ENCODE measurements at places on chromosomes 2 and 18.

- DNase-seq = no peak
These were observed 458.6 kb upstream of the FSIP2 start for GRCh38 chr2:185279999-185280398.

DNA sequence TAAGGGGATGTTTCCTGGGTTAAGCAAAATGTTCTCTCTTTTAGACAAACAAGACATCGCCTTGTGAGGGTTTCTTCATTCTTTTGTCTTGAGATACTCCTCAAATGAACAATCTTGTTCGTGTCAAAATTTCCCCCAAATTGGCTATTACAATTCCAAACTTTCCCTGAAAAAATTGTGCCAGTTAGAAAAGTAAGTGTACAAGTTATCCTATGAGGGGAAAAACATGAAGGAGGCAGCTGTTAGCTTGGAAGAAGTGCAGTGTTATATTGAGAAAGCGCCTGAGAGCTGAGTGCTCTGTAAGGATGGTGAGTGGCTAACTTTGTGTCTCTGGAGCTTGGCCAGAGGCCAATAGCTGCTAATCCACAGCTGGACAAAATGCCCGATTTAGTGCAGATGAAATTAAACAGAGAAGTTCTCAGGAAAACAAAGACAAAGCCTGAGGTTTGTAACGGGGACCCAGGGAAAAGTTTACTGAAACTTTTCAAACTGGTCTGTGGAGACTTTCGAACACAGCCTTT is 14.1 kb upstream of the PLEKHH2 start:
- no peak for DNase-seq

DNA sequence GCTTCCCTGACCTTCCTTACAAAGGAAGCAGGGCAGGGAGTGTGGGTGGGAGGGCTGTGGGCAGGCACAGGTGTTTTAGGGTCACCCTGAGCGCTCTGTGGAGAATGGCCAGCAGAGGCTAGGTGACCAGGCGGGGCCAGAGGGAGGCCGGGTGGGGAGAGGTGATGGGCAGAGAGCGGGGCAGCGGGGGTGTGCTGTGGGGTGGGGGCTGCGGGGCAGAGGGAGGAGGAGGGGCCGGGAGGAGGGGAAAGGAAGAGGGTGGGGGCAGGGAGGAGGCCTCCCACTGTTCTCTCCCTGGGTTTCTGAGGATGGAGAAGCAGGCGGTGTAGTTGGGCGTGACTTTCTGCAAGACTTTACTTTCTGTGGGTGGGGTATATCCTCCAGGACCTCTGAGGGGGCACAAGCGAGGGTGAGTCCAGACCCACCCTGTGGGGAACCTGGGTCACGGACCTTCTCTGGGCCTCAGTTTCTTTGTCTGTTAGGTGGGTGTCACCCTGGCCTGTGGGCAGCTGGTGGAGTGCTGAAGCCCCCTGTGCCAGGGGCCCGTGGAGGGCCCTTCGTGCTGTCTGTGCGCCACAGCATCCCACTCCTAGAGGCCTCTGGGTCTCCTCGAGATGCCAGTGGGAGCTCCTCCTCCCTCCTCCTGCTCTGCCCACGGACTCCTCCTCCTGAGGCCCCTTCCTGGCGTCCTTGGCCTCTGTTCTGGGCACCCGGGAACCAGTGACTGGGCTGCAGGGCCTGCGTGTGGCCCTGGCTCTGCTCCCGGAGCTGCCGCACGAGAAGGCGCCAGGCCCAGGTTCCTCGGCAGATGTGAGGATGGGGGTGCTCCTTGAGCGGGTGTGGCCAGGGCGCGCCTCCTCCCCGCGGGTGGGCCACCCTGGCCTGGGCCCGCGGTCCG is 6.3 kb upstream of the NEU4 start:
- DNase-seq = no peak

DNA sequence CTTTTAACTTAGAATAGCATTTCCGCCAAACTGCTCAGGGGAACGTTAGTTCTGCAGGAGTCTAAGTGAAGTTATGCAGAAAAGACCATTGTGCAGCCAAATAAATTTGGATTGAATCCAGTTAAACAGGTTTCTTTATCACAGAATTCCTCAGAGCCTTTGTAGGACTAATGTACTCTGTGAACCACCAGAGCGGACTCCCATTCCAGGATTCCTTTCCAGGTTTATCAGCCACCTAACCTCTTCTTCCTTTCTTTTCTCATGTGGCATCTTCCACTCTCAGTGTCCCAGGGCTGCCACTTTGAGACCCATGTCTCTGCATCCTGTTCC is 350.4 kb downstream of the TSN start:
- DNase-seq = no peak

DNA sequence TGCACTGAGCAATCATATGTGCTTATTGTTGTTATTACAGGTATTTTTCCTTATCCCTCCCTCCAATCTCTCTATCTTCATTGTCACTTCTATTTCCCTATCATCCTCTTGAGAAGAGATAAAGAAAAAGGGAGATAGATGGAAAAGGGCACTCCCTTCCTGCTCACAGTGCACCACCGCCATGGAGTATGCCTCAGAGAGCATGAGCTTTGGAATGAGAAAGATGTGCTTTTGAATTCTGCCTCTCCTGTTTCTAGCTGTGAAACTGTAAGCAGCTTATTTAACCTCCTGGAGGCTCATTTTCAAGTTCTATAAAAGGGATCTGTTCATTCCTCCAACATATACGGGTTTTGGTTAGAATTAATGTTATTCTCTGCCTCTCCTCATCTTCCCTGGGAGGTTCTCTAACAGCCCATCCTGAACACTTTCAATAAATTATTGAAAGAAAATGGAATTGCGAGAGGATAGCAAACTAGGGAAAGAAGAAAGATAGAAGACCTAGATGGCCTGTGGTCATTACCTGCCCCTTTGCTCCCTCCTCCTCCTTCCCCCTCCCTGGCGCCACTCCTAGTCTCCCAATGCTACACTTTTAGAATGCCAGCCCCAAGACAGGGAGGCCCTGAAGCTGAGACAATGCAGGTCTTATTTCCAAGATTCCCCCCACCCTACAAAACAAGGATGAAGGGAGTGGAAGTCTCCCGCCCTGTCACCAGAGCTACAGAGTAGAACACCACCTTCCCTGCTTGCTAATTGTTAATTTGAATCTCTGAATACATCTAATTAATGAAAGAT is 37.8 kb downstream of the FIGN start:
- no peak for DNase-seq

DNA sequence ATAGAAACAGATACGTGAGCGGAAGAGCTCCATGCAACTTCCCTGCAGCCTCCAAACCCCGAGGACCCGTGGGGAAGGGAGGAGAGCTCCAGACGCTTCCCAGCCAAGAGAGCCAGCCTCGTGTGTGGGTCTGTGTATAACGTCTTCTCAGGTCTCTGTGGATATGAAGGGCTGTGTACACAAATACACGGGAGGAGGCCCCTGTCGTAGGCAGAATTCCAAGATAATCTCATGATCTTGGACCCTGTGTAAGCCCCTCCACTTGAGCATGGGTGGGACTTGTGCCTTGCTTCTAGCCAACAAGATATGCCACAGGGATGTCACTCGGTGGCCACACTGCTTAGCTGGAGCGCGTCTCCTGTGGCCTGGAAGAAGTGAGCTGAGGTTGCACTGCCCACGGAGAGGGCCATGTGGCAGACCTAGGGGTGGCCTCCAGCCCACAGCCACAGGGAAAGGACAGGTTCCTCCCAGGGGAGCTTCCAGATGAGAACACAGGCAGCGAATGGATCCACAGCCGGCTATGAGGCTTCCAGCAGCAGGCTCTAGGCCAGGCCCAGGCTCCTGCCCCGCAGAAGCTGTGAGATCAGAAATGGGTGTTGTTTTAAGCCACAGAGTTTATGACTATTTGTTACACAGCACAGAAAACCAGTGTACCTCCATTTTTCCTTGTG is 15.6 kb upstream of the KLF11 start:
- DNase-seq = no peak

- DNase-seq = no peak
These were observed 19.2 kb upstream of the SIGLEC15 start for GRCh38 chr18:45806226-45806625.

DNA sequence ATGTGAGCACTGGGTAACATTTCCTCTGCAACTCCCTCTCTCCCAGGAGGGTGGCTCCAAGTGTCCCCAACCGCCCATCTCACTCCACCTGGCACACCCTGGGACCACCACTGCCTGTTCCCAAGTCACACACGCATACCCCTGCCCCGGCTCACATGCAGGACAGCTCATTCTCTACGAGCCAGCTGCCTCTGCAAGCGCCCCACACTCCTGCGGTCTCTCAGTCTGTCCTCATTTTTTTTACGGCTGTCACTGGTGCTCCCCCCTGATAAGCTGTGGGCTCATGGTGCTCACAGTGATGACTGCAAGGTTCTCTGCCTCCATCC is 30.8 kb downstream of the AFG3L2 start:
- no peak for DNase-seq

DNA sequence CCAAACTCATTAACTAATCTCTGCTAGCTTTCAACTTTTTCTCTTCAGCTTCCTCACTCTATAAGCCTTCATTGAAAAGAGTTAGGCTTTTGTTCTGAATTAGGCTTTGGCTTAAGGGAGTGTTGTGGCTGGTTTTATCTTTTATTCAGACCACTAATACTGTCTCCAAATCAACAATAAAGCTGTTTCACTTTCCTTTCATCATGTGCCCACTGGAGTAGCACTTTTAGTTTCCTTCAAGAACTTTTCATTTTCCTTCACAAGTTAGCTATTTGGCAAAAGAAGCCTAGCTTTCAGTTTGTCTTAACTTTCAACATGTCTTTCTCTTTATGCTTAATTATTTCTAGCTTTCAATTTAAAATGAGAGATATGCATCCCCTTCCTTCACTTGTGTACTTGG is 271.7 kb upstream of the FSIP2 start:
- no peak for DNase-seq

DNA sequence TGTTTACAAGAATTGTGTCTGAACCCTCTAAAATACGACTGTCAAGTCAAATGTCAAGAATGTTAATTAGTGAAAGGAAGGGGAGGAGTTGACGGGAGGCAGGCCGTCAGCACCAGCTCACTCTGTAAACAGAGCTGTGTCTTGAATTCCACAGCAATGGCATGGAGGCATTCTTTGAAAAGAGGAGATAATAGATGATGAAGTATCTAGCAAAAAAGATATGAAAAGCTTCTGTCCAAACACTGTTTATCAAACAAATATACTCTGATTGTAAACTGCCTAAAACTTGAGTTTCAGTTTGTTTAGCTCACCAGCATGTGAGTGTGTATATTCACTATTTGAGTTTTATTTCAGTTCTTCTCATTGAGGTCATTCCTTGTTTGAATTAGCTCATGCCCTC is 94.7 kb upstream of the CDC42EP3 start:
- no peak for DNase-seq

DNA sequence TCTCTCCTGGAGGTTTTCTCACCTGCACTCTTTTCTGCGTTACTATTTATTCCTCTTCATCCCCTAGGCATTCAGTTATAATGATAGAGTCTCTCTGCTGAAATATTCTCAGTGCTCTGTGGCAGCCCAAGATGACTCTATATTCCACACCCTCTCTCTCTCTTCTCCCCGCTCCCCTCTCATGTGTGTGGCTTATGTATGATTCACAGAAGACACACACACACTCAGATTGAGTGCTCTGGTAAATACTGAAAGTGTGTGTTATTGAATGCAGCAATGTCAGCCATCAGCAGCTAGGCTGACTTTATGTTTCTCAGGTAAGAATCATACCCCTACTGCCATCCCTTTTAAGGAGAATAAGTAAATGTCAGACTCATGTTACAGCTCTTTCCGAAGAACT is 201.2 kb downstream of the SLC4A10 start:
- no peak for DNase-seq

- DNase-seq = no peak
These were observed 275.8 kb downstream of the LNPK start for GRCh38 chr2:175726223-175726622.

DNA sequence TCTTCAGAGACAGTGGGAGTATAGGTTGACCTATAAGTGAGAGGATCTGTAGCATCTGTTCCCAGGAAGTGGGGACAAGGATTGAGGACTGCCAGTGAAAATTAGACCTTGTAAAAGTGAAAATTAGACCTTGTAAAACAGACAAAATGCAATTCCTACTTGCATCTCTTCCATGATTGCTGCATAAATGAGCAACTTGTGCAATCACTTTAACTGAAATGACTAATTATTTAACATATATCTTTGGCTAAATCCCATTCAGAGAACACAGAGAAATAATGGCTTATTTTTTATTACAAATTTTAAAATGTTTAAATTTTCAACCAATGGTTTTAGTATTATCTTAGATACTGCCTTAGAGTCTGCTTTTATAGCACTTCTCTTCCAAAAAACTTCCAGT is 67.2 kb upstream of the NABP1 start:
- DNase-seq = no peak

DNA sequence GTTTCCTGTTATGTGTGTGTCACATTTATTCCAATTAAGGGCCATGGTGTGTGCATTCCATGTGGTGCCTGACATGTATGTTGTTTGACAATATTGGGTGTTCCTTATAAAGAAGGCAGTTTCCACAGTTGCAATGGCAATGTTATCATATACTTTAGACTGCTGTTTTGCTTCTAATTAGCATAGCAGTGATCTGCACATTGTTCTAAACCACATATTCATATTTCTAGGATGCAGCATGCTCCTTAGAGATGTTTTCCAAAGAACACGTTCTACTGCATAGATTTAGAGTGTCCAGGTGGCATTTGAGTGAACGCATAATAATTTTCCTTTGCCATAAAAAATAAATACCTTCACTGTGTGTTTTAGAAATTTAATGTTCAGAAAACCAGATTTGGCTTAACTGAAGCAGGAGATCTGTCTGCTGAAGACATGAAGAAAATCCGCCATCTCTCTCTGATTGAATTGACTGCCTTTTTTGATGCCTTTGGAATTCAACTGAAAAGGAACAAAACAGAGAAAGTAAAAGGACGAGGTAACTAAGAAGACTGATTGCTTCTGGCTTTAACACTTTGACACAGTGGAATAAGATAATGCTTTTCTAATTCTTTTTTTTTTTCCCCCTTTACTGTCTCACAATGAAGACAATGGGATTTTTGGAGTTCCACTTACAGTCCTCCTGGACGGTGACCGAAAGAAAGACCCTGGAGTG is 143.7 kb downstream of the ARHGAP28 start:
- no peak for DNase-seq

GRCh38 chr2:31384771-31385276 is 29.7 kb downstream of the XDH start:
- no peak for DNase-seq

DNA sequence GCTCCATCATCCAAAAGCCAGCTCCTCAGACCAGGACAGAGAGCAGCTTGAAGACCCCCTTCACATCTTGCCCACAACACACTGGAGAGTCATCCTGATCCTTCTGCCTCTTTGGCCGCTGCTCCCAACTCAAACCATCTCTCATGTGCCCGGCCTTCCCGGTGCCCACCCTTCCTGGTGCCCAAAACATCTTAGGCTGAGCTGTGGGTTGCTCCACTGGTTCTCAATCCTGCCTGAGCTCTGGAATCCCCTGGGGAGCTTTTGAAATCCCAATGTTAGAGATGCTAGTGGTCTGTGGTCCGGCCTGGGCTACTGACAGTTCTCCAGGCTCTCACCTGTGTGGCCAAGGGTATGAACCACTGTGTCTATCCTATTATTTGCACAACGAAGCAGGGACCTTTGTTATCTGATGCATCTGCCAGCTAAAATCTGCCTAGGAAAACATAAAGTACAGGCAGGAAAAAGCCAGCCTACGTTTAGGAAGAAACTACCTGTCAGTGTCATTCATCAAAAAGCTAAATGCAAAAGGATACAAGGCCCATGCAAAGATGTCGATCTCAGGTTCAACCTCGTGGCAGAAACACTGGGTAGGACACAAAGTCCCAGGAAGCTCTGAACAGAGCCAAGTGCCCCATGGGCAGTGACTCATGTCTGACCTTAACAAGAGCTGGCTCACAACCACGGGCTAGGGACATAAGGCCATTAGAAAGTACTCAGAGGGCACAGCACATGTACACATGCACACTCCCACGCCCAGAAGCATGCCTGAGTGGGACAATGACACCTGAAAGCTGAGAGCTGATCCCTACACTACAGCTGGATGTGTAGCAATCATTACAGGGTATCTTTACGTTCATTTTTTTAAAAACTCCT is 30.8 kb downstream of the TBC1D8 start:
- DNase-seq = no peak

All from cortex of kidney (tissue), 1 donor.